ENCODE measurements at places on chromosomes 12 and 14. TPM values are rescaled to one million over a fixed set of nuclear protein-coding genes. Genes with fewer than 3 reads are reported as not detected.

Gene KRT79
- not detected for total RNA-seq

Gene CMTM5
- total RNA-seq = 0.55 TPM

- H3K36me3 ChIP-seq = no peaks in the 10 kb centered on the region
- DNase-seq = no peak
- no peaks in the 10 kb centered on the region for H3K27me3 ChIP-seq
- no peaks in the 10 kb centered on the region for H3K4me1 ChIP-seq
- no peak overlapping the region for H3K27ac ChIP-seq
Observed at GRCh38 chr12:7271893-7272514, 31.9 kb upstream of the ACSM4 start.

DNA sequence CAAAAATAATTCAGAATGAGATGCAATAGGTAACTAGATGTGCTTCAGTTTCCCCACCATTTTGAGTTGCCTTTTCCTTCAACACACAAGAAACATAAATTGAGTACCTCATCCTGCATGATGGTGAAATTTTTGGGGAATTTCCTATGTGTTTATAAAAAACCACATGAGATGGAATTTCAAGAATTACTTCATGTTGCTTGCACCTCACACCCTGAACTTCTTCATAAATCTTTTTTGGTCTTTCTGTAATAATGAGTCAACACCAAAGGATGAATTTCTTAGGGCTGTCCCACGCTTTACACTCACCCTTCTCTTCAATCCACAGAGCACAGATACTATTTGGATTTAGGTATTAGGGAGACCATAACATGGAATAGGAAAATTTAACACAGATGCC lies 22.6 kb upstream of the LUM start:
- H3K4me1 ChIP-seq = no peaks in the 10 kb centered on the region
- DNase-seq = no peak
- H3K36me3 ChIP-seq = no peaks in the 10 kb centered on the region
- no peak overlapping the region for H3K27ac ChIP-seq

DNA sequence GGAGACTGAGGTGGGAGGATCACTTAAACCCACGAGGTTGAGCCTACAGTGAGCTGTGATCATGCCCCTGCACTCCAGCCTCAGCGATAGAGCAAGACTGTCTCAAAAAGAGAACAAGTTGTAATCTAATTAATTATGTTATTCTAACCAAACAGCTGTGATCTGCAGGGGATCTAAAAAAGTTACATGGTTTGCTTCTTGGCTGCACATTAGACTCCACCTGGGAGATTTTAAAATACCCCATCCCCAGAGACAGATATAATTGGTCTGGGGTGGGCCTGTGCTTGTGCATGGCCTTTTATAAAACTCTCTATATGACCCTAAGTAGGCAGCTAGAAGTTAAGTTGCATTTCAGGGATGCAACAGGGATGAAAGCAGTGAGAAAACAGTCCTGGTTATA lies 76.7 kb downstream of the SCAF11 start:
- H3K4me1 ChIP-seq = no peaks in the 10 kb centered on the region
- H3K27ac ChIP-seq = no peak overlapping the region
- no peak for DNase-seq

DNA sequence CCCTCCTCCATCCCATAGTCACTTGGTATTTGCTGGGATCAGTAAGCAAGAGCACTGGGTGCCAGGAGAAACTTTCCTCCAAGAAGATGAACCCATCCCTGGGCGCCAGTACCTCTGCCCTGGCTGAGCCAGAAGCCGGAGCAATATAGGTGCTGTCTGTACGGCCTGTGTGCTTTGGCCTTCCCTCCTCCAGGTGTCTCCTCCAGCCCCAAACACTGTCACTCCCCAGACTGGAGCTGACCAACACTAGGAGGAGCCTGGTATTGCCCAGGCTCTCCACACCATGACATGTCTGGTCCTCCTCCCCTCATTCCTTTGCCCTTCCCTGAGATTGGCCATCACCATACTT lies 4.9 kb downstream of the GSTZ1 start:
- no peaks in the 10 kb centered on the region for H3K27me3 ChIP-seq
- peaks cover 1% of the 10 kb centered on the region for H3K36me3 ChIP-seq
- H3K4me1 ChIP-seq = no peaks in the 10 kb centered on the region
- no peak overlapping the region for H3K27ac ChIP-seq
- no peak for DNase-seq

- H3K36me3 ChIP-seq = no peaks in the 10 kb centered on the region
- no peak overlapping the region for H3K4me3 ChIP-seq
- no peak overlapping the region for H3K27ac ChIP-seq
Observed at GRCh38 chr14:72779679-72780078, 114.2 kb downstream of the DPF3 start.

Measured in lung (tissue), 17 donors.